Stimulated activated CD8-positive, alpha-beta memory T cell treated with anti-CD3 and anti-CD28 coated beads, Interleukin-7, amount 100 ng/mL, for 4 hours (primary cell): ENCODE measurements at places on chromosomes 5 and 9.

GRCh38 chr9:21565155-21565554 lies 83.0 kb upstream of the IFNE start:
- no peak for DNase-seq

GRCh38 chr5:110413856-110414255 lies 312.6 kb downstream of the TMEM232 start:
- no peak for DNase-seq

DNA sequence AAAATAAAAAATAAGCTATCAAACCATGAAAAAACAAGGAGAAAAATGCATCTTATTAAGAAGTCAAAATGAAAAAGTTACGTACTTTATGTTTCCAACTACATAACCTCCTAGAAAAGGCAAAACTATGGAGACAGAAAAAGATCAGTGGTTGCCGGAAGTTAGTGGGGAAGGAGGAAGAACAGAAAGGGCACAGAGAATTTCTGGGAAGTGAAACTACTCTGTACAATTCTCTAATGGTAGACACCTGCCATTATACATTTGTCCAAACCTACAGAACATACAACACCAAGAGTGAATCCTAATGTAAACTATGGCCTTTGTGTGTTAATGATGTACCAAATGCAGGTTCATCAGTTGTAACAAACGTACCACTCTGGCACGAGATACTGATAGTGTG lies 25.3 kb downstream of the SMU1 start:
- DNase-seq: no peak

GRCh38 chr5:93902288-93902687 lies 160.9 kb upstream of the POU5F2 start:
- DNase-seq: no peak

- no peak for DNase-seq
Observed at GRCh38 chr5:175681968-175682340, 24.1 kb downstream of the HRH2 start.

- DNase-seq: no peak
Observed at GRCh38 chr5:174239718-174240117, 194.2 kb downstream of the NSG2 start.

GRCh38 chr5:95712347-95712958 lies 18.7 kb upstream of the RHOBTB3 start:
- DNase-seq: no peak

- DNase-seq: no peak
Observed at GRCh38 chr5:160357861-160358411, 12.5 kb downstream of the C1QTNF2 start.

GRCh38 chr9:35029241-35029640 lies 39.7 kb downstream of the DNAJB5 start:
- no peak for DNase-seq

- DNase-seq: no peak
Observed at GRCh38 chr5:95219411-95219810, 65.5 kb downstream of the MCTP1 start.

- DNase-seq: no peak
Observed at GRCh38 chr9:91603932-91604331, 180.3 kb upstream of the NFIL3 start.
